ENCODE measurements at places on chromosomes 1 and 21.

DNA sequence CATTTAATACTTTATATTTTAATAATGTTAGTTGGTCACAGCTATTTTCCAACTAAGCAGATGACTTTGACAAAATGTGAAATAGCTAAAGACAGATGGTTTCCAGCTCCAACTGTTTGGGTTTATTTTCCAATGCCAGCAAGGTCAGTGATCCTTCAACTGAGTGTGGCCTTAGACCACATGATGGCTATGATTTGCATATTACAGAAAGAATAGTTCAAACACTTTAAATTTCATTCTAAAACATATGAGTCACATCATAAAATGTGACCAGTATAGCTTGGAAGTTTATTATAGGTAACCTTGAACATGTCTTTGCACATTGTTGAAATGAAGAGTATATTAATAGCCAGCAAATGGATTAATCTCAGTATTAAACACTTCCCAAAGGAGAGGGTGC lies 454.0 kb upstream of the C1orf87 start:
- DNase-seq, result no peak

DNA sequence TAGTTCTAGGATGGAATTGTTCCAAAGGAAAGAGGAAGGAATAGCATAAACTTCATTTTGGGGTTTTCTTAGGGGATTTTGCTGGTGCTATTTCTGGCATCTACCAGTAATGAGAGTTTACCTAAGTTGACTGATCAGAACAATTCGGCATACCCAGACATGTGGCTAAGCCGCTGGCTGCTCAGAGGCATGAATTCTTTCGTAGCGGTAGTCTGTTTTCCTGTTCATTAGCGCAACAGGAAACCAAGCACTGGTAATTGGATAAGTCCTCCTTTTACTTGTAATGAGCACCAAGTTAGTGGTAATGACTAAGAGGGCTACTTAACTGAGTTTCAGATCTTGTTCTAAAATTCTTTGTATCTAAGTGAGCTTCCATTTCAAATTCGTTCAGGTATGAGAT lies 38.6 kb downstream of the C21orf91 start:
- DNase-seq, result no peak

DNA sequence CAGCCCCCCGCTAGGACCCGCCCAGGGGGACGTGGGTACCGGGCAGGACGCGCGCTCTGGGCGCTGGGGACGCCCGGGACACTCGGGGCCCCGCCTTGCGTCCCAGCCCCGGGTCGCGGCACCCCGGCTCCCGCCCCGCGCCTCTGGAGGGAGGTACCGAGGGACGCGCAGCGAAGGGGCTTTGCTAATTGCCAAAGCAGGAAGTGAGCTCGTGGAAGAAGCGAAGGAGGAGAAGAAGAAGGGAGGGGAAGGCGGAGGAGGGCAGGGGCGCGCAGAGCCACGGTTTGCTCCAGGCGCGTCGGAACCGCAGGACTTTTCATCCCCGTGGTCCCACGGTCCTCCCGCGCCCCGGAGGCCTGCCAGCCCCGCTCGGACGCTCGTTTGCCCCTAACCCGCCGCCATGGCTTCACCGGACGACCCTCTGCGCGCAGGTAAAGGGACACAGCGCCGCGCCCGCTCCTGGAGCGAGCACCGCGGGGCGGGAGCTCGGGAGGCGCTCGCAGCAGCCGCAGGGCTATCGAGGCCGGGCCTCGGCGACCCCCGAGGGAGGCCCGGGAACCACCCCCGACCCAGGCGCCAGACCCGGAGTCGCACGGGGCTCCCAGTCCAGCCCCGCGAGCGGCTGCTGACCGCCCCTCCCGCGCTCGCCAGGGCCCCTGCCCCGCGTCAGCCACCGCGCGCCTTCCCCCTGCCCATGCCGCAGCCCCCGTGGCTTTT lies 1.3 kb downstream of the EDARADD start:
- DNase-seq, result no peak

- DNase-seq, result no peak
These were observed 69.0 kb upstream of the RAVER2 start for GRCh38 chr1:64675718-64676345.

DNA sequence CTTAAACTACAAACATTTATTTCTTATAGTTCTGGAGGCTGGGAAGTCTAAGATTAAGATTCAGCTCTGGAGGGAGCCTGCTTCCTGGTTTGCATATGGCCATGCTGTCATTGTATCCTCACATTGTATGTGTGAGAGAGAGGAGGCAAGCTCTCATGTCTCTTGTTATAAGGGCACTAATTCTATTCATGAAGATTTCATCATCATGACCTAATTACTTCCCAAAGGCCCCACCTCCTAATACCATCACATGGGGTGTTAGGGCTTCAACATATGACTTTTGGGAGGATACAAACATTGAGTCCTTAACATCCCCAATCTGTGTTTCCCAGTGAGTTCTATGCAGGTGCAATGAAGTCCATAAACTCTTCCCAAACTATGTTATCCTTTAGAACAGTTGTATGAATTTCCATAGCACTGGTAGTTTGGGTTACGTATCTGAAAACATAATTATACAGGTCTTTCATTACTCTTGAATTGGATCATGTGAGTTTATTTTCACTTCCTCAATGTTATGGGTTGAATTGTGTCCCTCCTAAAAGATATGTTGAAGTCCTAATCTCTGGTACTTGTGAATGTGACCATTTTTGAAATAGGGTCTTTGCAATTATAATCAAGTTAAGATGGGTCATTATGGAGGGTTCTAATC lies 124.2 kb downstream of the RUNX1 start:
- DNase-seq, result no peak

GRCh38 chr1:203055161-203055799 lies 29.0 kb downstream of the PPFIA4 start:
- no peak for DNase-seq

DNA sequence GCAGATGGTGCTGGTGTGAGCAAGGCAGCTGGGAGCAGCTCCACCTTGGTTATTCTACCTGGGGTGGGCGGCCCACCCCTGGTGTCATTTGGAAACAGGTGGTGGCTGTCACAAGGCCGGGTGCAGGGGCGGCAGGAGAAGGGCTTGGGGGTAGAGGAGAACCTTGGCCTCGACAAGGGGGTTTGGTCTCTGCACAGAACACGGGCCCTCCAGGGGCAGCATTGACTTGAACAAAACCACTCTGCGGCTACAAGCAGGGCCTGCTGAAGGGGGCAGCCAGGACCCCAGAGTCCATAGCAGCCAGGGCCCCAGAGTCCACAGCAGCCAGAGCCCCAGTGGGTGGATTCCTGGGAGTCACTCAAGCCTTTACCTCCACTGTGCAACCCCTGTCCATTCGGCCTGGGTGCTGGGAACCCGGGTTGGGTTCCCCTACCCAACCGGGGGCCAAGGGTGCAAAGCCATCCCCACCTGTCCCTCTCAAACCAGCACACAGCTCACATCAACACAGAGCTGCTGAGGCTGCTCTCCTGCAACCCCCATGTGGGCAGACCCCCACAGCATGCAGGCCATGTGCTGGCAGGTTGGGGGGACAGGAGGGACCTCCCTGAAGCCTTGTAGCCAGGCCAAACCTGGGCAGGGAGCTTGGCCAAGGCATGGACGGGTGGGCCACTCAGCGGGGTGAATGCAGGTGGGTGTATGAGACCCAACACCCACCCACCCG lies 7.7 kb downstream of the TRIM11 start:
- DNase-seq, result no peak

- no peak for DNase-seq
These were observed 11.7 kb downstream of the QSOX1 start for GRCh38 chr1:180166436-180166800.

DNA sequence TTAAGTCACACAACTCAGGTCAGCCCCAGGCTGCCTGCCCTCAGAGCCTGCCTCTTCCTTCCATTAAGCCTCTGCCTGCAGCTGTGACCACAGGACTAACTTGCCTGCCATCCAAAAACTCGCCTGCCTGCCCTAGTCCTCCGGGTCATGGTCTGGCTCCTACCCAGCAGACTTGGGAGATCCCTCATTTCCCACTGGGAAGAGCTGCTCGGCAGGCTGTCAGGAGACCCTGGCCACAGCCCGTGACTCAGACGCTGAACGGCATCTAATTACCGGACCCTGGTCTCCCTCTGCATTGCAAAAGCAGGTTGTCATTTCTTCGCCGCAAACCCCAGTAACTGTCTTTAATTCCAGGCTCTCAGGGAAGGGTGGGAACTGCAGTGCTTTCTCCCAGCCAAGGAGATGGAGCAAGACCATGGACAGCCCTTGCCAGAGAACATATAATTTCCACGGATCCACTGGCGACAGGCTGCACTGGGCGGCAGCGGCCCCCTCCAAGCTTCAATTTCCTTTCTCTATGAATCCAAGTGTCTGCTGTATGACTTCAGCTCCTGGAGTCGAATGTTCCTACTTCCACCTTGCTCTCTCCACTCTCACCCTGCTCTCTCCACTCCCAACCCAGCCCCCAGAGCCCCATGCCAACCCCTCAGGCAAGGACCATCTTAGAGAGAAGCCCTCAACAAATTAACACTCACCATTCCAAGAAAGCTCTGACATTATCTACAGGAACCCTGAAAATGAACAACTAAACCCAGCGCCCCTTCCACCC lies 20.4 kb downstream of the OLFML2B start:
- DNase-seq, result no peak

- no peak for DNase-seq
These were observed 65.7 kb downstream of the TLR5 start for GRCh38 chr1:223077247-223077833.

DNA sequence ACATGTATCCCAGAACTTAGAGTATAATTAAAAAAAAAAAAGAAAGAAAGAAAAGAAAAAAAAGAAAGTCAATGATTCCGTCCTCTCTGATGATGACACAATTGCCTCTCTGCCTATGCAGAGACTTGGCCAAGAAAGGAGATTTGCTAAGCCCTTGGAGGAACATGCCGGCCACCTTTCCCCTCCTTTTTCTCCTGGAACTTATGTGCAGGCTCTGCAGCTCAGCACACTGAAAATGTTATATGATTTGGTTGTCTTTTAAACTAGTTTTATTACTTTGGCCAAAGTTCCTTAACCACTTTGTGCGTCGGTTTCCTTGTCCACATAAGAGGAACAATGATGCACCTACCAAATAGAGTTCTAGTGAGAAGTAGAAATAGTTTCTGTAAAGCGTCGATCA lies 111.4 kb upstream of the ZNF644 start:
- DNase-seq, result no peak

DNA sequence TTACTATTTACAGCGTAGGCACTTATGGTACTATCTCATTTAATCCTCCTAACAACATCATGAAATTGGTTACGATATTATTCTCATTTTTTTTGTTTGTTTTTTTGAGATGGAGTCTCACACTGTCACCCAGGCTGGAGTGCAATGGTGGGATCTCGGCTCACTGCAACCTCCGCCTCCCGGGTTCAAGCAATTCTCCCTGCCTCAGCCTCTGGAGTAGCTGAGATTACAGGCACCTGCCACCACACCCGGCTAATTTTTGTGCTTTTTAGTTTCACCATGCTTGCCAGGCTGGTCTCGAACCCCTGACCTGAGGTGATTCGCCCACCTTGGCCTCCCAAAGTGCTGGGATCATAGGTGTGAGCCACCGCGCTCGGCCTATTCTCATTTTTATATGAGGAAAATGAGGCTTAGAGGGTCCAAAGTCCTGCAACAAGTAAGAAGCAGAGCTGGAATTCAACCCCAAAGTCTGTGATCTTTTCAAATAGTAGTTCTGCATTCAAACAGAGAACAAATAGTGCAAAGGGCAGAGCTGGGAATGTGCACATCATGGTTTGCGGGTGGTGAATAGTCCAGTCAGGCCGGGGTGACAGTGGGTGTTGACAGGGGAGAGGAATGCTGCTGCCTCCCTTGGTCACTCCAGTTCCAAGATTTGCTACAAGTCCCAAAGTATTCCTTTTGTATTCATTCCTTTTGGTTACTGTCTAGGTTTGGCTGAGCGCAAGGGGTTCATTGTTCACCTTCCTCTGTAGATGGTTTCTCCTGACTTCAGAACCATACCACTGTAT lies 4.6 kb downstream of the PRUNE1 start:
- DNase-seq, result no peak

- DNase-seq, result no peak
These were observed 188.6 kb upstream of the VAMP3 start for GRCh38 chr1:7582460-7582972.

DNA sequence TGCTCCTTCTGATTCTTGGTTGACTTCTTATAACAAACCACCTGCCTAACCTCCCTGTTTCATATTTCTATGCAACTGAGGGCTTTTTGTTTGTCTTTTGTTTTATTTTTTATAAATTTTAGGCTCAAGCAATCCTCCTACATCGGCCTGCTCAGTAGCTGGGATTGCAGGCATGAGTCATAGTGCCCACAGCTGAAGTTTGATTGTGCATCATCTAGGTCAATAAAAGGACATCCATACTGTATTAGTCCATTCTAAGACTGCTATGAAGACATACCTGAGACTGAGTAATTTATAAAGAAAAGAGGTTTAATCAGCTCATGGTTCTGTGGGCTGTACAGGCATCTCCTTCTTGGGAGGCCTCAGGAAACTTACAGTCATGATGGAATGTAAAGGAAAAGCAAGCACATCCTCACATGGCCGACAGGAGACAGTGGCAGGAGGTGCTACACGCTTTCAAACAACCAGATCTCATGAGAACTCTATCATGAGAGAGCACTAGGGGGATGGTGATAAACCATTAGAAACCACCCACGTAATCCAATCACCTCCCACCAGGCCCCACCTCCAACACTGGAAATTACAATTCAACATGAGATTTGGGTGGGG lies 285.0 kb downstream of the SIPA1L2 start:
- no peak for DNase-seq

- no peak for DNase-seq
These were observed 20.3 kb downstream of the RIMS3 start for GRCh38 chr1:40645118-40645680.

DNA sequence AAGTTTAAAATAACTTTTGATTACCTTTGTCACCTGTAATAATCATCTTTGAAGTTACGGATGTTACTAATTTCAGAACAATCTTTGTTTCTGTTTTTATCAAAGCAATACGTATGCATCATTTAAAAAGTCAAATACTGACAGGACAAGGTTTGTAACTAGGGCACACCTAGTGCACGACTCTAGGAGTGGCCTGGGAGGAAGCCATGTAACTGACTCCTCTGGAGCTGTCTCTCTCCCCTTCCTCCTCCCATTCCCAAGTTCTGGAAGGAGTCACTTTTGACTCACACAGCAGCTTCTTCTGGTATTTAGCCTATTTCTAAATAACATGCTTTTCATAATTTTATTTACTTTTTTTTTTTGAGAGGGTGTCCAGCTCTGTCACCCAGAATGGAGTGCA lies 11.8 kb upstream of the RAP1GAP start:
- DNase-seq, result no peak

- DNase-seq, result no peak
These were observed 867.3 kb downstream of the TTLL7 start for GRCh38 chr1:83131692-83131955.

DNA sequence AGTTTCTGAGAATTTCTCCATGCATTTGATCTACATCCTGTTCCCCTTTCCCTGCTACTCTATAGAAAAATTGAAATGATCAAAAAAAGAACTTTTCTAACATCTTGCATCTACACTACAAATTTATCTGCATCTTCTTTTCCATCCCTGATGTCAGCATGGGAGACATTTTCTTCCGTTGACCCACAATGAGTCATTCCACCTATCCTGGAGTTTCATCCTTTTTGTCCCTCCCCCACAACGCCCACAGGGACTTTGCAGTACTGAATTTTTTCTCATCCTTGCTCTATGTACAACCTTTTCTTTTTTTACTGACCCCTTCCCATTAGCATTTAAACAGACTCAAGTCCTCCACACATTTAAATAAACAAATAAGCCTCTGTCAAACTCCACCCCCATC lies 112.2 kb upstream of the MROH9 start:
- DNase-seq, result no peak

- DNase-seq, result no peak
These were observed 61.2 kb downstream of the DISP3 start for GRCh38 chr1:11539850-11540772.

Measured in stimulated activated CD8-positive, alpha-beta memory T cell treated with anti-CD3 and anti-CD28 coated beads, Interleukin-15, amount 100 ng/mL, for 24 hours (primary cell).